ENCODE measurements at places on chromosomes 3 and 15.

DNA sequence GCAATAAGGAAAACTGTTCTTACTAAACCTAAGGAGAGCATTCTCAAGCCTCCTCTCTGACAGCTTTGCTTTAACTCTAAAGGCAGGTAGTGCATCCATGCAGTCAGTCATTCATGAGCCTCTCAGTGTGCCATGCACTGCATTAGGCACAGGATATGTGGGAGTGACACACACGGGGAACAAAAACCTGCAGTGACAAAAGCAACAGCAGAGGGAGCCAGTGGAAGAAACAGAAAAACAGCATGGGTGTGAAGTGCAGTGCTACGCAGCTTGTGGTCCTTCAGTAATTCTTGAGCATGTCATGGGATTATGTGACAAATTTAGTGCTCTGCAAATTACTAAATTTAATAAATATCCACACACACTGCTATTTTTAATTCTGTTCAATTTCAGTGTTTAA is 230.7 kb downstream of the BBX start:
- peak; percentile 69 for DNase-seq

DNA sequence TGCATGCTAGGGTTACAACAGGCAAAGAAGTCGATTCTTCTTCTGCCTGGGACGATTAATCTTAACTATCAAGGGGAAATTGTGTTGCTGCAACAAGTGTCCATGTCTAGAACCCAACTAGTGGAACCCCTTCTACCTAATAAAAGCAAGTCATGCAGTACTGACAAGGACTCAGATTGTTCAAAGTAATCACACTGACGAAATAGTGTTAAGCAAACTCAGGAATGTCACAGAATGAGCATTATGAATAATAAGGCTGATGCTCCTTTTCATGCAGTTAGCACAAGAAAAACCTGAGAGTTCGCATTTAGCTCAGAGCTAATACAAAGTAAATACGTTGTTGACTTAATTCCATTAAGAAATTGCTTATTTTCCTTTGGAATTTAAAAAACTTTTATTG is 47.5 kb upstream of the TRIM42 start:
- DNase-seq, result no peak

DNA sequence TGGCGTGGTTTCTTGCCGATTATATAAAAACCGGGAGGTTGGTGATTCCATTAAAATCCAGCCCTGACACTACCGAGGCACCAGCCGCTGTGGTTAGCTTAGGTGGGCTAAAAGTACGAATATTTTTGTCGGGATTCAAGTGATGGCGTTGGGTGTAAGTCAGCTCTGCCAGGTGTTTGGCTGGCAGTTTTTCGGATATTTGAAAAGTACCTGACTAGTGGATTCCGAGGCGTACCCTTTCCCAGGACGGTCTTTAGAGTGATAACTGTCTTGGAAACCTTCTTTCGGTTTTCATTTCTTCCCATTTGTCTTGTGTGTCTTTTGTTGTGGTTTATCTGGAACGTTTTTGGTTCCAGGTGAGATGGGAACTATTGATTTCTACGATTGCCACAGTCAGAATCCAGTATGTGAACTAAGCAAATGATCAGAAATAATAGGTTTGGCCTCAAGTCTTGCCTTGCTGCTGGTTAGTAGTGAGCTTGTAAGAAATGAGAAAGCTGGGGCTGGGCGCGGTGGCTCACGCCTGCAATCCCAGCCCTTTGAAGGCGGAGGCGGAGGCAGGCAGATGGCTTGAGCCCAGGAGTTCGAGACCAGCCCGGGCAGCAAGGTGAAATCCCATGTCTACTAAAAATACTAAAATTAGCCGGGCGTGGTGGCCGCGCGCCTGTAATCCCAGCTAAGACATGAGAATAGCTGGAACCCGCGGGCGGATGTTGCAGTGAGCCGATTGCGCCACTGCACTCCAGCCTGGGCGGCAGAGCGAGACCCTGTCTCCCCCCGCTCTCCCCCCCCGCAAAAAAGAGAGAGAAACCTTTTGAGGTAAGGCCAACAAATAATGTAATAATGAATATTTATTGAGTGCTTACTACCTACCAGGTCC is 1.4 kb downstream of the FYTTD1 start:
- no peak for DNase-seq

- DNase-seq, result no peak
These were observed 1.5 kb downstream of the LRRK1 start for GRCh38 chr15:100920516-100921135.

DNA sequence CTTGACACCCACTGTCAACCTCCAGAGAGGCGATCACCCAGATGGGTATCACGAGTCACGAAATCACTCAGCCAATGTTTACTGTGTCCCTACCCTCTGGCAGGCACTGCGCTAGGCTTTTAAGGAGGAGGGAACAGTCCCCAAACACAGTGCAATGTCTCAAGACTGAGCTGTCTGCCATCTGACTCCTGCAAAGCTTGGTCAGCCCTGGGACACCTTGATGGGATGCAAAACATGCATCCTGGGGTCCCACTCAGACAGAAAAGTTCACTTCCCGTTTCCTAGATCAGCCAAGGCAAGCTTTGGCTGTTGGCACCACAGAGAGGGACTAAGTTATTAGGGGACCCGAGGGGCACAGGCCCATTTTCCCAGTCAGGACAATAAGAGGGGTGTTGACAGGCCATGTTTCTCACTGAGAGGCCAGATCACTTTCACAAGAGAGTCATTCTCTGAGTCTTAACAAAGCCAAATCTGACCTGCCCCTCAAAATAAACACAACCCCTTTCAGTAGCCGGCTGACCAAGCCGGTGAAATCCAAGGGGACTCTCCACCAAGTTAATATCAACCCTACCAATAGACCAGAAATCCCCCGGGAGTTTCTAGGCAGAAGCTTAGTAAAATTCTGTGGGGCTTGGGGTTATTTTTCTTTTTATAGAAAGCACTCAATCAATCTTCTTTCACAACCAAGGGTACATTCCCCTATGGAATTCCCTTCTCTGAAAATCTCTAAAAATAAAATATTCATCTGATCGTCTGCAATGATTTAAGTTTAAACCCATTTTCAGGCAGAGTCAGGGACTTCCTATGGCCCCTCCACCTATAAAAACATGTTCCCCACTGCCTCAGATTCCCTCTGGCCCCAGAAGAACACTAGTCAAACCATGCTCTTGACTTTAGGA is 3.5 kb downstream of the RFTN1 start:
- no peak for DNase-seq

GRCh38 chr3:124117486-124117885 is 125.6 kb upstream of the ROPN1 start:
- no peak for DNase-seq

GRCh38 chr3:118525077-118525476 is 509.6 kb downstream of the IGSF11 start:
- no peak for DNase-seq

GRCh38 chr3:186070133-186070532 is 38.8 kb downstream of the ETV5 start:
- no peak for DNase-seq

- DNase-seq, result no peak
These were observed 155.7 kb downstream of the RAB11A start for GRCh38 chr15:66025015-66025452.

- DNase-seq, result no peak
These were observed 5.3 kb downstream of the TXNRD3 start for GRCh38 chr3:126649556-126650092.

- DNase-seq, result no peak
These were observed 41.6 kb downstream of the ZBTB38 start for GRCh38 chr3:141409940-141410241.

DNA sequence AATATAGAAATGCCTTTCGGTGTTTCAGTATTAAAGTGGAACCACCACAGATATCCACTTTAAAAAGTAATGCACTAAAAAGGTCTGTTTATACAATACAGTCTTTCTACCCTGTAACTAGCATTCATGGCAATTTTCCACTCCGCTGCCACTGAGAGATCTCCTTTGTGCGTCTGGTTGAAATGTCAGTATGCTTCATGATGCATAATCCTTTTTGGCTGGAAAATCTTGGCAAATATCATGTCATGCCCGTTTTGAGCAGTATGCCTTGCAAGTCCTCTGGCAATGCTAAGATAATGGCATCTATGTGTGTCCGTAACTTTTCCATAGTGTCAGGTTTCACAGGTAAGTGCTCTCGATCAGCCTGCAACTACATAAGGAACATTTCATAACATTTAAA is 30.8 kb upstream of the ARF4 start:
- no peak for DNase-seq

GRCh38 chr15:73872346-73872745 is 1.0 kb upstream of the TBC1D21 start:
- no peak for DNase-seq

- no peak for DNase-seq
These were observed 233.7 kb downstream of the SHQ1 start for GRCh38 chr3:72614394-72615074.
